ENCODE measurements at places on chromosomes 6 and 20.

- no peak for DNase-seq
Measured at GRCh38 chr20:37803438-37804307, 99.3 kb upstream of the VSTM2L start.

GRCh38 chr6:47203266-47203937 is 106.3 kb downstream of the TNFRSF21 start:
- no peak for DNase-seq

GRCh38 chr20:10474606-10475184 is 39.6 kb downstream of the SLX4IP start:
- DNase-seq, result no peak

- no peak for DNase-seq
Measured at GRCh38 chr20:5592165-5592564, 158.0 kb upstream of the SHLD1 start.

- DNase-seq, result no peak
Measured at GRCh38 chr6:56378966-56379585, 131.7 kb upstream of the COL21A1 start.

DNA sequence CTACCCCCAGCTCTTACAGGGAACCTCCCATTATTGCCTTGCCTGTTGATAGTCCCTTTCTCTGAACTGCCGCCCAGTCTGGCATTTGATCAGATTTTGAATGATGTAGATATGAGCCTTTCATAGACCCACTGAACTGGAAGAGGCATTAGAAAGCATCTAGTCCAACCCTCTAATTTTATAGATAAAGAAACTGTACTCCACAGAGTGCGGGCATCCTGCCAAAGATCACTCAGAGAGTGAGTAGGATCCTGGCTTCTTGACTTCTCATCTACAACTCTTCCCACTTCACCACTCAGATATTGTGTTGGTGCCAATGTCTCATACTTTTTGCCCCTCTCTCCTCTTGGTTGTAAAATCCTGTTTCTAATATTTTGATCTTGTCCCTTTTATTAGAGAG is 179.2 kb upstream of the BMP2 start:
- DNase-seq, result no peak

GRCh38 chr6:3402310-3403237 is 54.3 kb downstream of the SLC22A23 start:
- DNase-seq, result no peak

GRCh38 chr6:38420207-38420606 is 219.5 kb downstream of the BTBD9 start:
- DNase-seq, result no peak

Data from activated T-helper 1 cell treated with anti-CD3 and anti-CD28 coated beads, Interleukin-12 subunit alpha, Interleukin-12 subunit beta, Interleukin-2, Interleukin-4 antibody, amounts not matched to agents 30 ng/mL and 10 ng/mL and 1 ng/mL, durations not matched to agents 14 hours and 24 hours and 36 hours (primary cell).